Activated CD4-positive, alpha-beta T cell treated with anti-CD3 and anti-CD28 coated beads for 48 hours (primary cell): ENCODE measurements at places on chromosomes 13 and 19.
A peak's percentile ranks its signal among the peaks of the same experiment; 100 is the strongest.

DNA sequence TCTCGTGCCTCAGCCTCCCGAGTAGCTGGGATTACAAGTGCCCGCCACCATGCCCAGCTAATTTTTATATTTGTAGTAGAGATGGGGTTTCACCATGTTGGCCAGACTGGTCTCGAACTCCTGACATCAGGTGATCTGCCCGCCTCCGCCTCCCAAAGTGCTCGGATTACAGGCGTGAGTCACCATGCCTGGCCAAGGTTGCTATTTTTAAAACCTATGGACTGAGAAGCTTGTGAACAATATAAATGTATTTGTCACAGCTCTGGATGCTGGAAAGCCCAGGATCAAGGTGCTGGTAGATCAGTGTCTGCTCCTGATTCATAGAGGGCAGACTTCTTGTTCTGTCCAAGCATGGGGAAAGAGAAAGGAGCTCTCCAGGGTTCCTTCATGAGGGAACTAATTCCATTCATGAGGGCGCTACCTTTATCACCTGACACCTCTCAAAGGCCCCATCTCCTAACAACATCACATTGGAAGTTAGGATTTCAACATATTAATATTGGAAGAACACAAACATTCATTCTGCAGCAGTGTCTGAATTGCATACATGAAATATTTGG, 16.1 kb downstream of the CARD8 start:
- DNase-seq = no peak

GRCh38 chr19:15563931-15564330, 51.1 kb upstream of the CYP4F8 start:
- no peak for DNase-seq

GRCh38 chr13:111129465-111130115, 14.5 kb downstream of the ARHGEF7 start:
- no peak for DNase-seq

- no peak for DNase-seq
Measured at GRCh38 chr19:42436006-42436405, 6.7 kb downstream of the CXCL17 start.

DNA sequence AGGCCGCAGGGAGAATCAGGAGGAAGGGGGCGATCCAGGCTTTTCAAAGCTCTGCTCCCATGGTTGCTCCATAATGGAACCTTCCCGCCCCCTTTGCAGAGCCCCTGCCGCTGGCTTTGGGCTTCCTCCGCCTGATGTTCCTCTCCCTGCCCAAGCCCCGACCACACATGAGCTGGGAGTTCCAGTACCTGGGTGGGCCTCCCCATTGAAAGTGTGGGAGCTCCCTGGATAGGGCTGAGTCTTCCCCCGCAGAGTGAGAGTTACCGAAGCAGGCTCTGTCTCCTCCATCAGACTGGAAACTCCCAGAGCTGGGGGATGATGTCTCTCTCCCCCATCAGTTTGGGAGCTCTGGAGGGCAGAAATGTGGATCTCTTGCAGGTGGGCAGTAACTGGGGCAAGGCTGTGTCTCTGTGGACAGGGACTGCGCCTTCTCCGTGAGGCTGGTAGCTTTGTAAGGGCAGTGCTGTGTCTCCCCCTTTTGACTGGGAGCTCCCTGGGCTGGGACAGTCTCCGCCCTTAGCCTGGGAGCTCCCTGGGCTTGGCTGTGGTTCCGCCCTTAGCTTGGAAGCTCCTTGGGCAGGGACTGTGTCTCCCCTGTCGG, 722 bp downstream of the DCAF15 start:
- no peak for DNase-seq

DNA sequence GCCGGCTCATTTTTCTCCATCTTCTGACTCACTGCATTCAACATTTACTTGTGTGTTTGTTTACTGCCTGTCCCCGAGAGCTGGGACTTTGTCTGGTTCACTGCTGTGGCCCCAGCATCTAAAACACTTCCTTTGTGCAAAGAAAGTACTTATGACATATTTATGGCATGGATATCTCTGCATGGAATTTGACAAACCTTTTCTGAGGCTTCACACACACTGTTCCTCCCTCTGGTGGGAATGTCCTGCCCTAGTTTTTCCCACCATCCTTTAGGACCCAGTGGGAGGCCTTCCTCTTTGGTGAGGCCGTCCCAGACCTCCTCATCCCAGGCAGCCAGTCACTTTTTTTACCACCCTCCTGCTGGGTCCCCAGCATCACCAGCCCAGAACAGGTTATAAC, 1.4 kb upstream of the SRRM5 start:
- no peak for DNase-seq

GRCh38 chr13:36341718-36342117, 4.5 kb downstream of the SPART start:
- no peak for DNase-seq

- no peak for DNase-seq
Measured at GRCh38 chr19:41627966-41628675, 1.2 kb upstream of the CEACAM4 start.

GRCh38 chr13:99361197-99361596, 54.0 kb upstream of the GPR183 start:
- no peak for DNase-seq

DNA sequence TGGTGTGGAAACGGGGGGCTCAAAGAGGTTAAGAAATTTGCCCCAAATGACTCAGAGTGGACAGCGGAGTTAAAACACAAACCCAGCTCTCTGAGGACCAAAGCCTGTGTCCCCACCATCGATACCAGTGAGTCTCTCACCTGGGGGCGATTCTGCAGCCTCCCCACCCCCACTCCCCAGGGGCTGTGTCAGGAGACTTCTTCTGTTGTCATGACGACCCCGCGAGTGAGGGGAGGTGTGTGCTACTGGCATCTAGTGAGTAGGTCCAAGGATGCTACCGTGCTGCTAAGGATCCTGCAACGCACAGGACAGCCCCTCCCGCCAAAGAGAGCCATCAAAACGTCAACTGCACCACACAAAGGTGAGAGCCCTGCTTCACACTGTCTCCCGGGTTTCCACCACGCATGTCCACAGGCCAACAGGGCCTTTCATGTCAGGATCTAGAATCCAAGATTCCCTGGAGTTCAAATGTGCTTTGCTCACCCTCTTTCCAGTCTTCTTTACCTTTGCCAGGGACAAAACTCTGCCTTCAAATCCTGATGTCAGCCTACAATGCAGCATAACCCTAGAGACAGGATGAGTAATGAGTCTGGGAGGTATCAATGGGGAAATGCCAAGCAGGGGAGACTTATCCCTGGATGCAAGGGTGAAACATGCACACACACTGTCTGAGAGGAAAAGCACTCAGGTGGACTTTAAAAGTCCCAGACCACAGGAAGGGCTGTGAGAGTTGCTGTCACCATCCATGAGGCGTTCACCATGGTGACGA, 3.9 kb downstream of the RANBP3 start:
- DNase-seq = no peak

GRCh38 chr19:18119013-18119716, 21.6 kb downstream of the MAST3 start:
- peak; percentile 51 for DNase-seq

DNA sequence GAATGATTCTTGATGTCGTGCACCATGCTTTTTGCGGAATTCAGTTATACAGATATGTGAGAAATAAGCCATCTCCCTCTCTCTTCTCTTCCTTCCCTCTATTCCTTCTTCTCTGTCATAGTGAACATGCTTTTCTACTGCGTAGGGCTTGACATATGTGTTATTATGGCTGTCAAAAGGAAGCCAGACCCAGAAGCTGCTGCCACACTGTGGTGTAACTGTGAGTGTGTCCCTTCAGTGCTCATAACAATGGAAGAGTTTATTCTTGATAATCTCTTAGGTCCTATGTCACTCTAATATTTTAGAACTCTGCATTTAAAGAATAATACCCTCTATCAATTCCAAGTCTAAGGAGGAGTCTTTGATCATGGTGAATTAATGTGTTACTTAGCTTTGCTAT, 208.9 kb upstream of the TMTC4 start:
- DNase-seq = no peak

GRCh38 chr13:27035892-27036235, 135.7 kb downstream of the USP12 start:
- no peak for DNase-seq

- no peak for DNase-seq
Measured at GRCh38 chr13:28679628-28680027, 20.7 kb downstream of the POMP start.

- no peak for DNase-seq
Measured at GRCh38 chr13:90402613-90403012, 944.9 kb upstream of the MIR17HG start.

DNA sequence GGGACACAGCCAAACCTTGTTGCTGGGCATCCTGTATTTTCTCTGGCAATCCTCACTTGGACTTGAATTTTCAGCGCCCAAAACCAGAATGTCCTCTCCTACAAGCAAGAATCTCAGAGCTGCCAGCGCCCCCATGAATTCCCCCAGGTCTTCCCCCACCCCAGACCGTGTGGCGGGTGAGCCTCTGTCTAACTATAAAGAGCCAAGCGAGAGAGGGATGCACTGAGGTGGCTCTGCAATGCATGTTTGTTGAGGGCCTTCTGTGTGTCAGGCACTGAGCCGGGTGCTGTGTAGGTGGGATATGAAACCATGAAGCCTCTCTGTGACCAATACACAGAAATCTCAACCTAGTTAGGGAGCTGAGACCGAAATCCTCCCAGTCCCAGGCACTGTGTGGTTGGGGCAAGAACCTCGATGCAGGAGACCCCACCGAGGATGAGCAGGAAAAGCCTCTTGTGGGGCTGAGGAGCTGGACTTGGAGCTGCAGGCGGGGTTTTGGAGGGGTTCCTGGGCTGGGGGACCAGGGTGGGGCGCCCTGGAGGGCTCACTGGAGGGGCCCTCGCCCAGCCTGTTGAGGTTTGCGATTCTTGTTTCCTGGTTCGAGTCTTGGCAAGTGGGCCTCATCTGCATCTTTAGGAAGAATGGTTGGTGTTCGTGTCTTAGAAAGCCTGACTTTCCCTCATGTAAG, 12.4 kb upstream of the PROZ start:
- DNase-seq = peak; percentile 31

DNA sequence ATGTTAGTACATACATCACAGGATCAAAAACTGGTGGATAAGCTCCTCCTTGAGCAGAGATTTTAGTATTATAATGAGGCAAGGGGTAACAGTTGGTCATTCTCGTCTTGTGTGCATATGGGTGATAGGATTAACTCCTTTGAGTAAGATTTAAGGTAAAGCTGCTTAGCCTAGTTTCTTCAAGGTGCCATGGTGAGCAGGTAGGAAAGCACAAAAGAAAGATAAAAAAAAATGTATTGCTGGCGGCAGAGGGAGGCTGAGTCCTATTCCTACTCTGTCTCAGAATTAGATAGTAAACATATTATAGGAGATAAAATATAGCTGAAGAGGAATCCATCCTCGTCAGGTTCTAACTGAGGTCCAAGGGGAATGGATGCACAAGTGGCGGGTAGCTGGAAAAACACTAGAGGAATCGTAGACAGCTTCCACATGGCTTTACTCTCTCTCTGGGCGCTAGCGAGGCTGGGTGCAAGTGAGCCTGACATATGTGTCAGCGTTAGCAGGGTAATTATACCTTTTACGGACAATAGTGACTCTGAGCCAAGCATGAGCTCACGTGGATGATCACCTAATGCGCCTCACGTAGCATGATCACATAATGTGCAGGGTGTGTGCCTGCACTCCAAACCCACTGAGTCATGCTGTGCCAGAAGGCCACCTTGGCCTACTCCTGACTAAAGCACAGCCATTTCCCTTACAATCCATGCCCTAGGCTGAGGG, 734.3 kb upstream of the MIR17HG start:
- DNase-seq = no peak

DNA sequence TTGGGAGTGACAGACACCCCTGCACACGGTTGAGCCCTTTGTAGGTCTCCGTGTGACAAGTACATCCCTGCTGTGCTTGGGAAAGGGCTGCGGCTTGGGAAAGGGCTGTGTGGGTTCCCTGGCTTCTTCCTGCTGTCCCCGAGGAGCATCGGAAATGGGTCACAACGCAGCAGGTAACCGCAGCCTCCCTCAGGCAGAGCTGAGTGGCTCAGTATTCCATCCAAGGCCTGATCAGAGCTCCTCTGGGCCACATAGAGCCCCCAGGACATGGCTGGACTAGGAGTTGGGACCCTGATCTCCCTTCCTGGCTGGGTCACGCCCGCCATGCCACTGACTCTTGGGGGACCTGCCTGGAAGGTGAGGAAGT, 16.3 kb downstream of the TECR start:
- DNase-seq = no peak

GRCh38 chr13:112053167-112053743, 13.7 kb upstream of the SOX1 start:
- DNase-seq = no peak

DNA sequence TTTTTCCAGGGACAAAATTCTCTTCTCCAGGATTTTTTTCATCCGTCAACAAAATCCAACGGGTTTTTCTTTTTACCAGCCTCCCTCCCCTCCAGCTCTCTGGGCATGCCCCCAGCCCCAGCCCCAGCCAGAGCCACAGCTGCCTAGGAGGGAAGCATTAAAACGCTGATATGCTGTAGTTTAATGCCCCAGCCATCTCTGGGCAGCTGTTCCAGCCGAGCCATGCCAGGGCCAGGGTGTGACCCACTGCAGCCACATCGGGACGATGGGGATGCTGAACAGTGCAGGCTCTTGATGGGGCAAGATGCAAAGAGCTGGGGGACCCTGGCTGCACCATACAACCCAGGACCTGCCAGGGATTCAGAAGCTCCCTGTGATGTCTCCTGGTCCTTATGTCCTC, 32.1 kb downstream of the TSHZ3 start:
- DNase-seq = no peak
